Calu3 (cell line): ENCODE measurements at places on chromosomes 1 and 21.

GRCh38 chr1:125064481-125064880 is 3879.7 kb downstream of the SRGAP2C start:
- no peak for DNase-seq

DNA sequence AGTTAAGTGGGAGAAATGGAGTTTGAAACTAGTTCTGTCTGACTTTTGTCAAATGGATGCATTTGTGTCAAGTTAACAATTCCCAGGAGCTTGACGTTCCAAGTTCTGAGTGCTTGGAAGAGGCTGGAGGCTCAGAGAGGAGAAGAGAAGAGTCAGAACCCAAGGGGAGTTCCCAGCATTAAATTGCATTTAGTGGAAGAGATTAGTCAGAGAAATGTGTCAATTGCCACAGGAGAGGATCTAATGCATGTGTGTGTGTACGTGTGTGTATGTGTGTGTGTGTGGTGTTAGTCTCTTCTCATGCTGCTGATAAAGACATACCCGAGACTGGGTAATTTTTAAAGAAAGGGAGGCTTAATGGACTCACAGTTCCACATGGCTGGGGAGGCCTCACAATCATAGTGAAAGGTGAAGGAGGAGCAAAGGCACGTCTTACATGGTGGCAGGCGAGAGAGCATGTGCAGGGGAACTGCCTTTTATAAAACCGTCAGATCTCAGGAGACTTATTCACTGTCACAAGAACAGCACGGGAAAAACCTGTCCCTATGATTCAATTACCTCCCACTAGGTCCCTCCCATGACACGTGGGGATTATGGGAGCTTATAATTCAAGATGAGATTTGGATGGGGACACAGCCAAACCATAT is 101.5 kb upstream of the TMEM51 start:
- no peak for DNase-seq

DNA sequence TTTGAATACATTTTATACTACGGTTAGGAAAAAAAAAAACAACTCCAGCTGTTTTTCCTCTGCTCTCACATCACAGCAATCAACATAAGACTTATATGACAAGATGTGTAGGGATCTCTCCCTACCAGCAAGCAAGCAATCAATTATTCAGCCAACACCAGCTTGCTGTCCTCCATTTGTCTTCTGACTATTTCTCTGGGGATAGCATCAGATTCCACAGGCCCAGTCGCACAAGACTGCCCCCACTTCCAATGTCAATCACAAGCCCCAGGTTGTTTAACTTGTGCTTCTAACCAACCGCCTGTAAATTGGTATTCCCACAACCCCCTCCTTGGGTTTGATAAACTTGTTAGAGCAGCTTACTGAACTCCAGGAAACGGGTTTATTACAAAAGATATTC is 873.1 kb upstream of the TMPRSS15 start:
- no peak for DNase-seq

- no peak for DNase-seq
Observed at GRCh38 chr1:110520827-110521226, 1.9 kb upstream of the KCNA10 start.

DNA sequence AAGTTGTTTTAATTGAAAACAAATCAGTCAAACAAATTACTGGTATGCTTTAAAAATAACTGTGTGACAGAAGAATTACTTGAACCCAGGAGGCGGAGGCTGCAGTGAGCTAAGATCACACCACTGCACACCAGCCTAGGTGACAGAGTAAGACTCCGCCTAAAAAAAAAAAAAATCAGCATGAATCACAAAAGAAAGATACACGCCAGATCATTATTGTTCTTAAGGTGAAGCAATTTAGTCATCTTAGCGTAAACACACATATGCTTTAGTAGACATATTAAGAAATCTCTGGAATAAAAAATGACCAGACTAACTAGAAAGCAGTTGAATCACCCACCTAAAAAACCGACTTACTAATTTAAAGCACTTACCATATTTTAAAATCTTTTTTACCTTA is 20.2 kb downstream of the RERE start:
- DNase-seq: no peak

GRCh38 chr1:114558544-114558943 is 22.9 kb downstream of the BCAS2 start:
- DNase-seq: no peak

- no peak for DNase-seq
Observed at GRCh38 chr21:17783481-17784179, 35.5 kb downstream of the C21orf91 start.

DNA sequence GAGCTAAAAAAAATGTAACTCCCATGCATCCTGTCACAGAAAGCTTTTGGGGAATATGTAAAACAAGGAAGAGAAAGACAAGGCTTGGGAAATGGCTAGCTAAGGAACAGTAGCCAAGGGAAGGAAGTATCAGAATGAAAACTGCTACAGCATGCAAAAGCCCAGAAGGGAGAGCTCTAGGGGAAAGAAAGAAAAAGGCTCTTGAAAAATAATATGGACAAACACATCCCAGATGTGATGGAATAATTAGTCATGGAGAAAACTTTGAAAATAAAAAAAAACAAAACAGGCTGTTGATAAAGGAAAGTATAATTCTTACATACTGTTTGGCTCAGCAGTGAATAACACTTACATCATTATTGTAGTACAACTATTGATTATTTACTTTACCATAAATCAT is 47.9 kb upstream of the VCAM1 start:
- DNase-seq: no peak
